ENCODE measurements at places on chromosomes 5 and 9.

GRCh38 chr9:16294133-16294770, 576.2 kb downstream of the BNC2 start:
- DNase-seq, result no peak

DNA sequence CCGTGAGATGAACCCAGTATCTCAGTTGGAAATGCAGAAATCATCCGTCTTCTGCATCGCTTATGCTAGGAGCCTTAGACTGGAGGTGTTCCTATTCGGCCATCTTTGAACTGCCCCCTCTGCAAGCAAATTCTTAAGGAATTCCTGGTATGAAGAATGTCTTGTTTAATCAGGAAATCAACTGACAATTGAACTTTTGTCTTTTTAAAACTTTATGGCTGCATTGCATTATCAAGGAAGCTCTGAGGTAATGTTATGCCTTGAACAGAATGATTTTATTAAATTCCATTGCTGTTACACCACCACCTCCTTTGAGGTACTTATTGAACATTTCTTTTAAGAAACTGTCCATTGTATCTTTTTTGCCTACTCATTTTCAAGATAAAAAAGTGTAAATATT, 1915.7 kb upstream of the CDH9 start:
- DNase-seq, result no peak

GRCh38 chr5:157770665-157771064, 27.2 kb downstream of the LSM11 start:
- DNase-seq, result no peak

DNA sequence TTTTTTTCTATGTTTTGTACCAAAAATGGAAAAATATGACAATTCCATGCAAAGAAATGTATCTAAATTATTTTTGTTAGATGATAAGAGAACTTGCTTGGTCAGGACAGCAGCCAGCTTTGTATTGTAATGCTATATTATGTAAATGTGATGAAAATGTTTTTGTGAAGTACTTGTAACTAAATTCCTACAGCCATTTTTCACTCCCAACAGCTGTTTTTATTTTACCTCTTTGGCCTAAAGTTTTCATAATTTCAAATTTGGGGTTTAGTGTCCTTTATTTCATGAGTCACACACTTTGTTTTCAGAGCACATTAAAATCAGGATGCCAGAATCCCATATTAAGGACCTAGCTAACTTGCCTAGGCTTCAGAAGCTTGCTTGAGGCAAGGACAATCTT, 64.1 kb downstream of the WDR41 start:
- DNase-seq, result no peak

GRCh38 chr5:96870094-96871026, 5.9 kb upstream of the ERAP2 start:
- no peak for DNase-seq

- no peak for DNase-seq
These were observed 3.7 kb upstream of the TIFAB start for GRCh38 chr5:135455876-135456237.

GRCh38 chr9:111023128-111023527, 15.1 kb downstream of the LPAR1 start:
- DNase-seq, result no peak

DNA sequence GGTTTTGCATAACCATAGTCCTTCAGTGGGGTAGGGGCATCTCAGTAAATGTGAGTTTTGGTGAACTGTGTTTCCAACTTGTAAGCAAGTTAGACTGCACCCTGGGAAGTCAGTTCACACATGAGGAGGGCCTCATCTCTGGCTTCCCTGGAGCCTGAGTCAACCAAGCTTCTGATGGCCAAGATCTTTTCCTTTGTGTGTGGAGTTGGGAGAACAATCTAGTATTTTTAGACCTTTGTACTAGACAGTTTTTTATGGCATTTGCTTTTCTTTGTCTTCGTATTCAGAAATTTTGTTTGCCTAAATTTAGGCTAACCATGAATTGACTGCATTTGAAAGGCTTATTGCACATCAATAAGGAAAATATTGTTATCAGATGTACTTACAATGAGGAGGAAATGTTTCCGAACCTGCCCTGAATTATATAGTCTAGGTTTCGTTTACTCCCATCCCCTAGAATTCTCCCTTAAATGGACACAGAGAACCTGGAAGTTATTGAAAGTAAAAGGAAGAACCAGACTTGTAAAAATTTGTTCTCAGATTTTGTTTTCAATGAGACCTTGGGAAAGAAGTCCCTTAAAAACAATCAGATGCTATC, 204.6 kb downstream of the AOPEP start:
- DNase-seq, result no peak

- DNase-seq, result no peak
These were observed 49.0 kb downstream of the FAM78A start for GRCh38 chr9:131227112-131227958.

DNA sequence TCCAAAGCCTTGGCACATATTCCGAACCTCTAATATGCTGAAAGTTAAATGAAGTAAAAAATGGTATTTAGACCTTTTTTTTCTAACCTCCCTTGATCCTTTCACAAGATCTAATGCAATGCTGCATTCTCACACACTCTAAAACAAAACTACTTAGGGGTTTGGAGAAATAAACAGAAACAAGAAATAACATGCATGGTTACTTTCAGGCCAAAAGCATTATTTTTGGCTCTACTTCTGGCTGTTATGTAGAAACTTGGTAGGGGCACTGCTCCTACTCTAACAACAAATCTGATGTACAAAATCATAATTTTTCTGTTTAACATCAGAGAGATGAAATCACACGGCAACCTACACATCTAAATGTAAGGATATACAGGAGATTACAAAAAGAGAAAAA, 51.2 kb downstream of the CHD1 start:
- DNase-seq, result no peak

GRCh38 chr9:4287886-4288588, 11.8 kb downstream of the GLIS3 start:
- no peak for DNase-seq

- DNase-seq, result no peak
These were observed 15.4 kb downstream of the LMAN2 start for GRCh38 chr5:177336112-177336511.

All from stimulated activated CD8-positive, alpha-beta memory T cell treated with anti-CD3 and anti-CD28 coated beads, Interleukin-7, amount 100 ng/mL, for 1 hour (primary cell).